ENCODE measurements at places on chromosomes 16 and 17.

GRCh38 chr16:66041907-66042306 is 324.6 kb upstream of the CDH5 start:
- no peak for DNase-seq

DNA sequence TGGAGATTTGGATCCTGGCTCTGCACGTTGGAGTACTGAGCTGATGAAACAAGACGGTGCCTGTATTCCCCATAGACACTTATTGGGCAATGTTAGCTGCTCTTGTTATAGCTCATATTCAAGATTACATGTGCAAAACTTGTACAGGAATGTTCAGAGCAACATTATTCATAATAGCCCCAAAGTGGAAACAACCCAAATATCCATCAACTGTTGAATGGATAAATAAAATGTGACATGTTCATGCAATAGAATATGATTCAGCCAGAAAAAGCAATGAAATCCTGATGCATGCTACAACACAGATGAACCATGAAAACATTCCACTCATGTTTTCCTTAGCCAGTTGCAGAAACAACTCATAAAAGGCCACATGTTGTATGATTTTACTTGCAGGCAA is 5.7 kb upstream of the SDR42E1 start:
- DNase-seq, result no peak

- no peak for DNase-seq
Measured at GRCh38 chr17:51971121-51971520, 187.4 kb downstream of the CA10 start.

GRCh38 chr17:8997994-8998628 is 23.2 kb upstream of the NTN1 start:
- peak; percentile 71 for DNase-seq

DNA sequence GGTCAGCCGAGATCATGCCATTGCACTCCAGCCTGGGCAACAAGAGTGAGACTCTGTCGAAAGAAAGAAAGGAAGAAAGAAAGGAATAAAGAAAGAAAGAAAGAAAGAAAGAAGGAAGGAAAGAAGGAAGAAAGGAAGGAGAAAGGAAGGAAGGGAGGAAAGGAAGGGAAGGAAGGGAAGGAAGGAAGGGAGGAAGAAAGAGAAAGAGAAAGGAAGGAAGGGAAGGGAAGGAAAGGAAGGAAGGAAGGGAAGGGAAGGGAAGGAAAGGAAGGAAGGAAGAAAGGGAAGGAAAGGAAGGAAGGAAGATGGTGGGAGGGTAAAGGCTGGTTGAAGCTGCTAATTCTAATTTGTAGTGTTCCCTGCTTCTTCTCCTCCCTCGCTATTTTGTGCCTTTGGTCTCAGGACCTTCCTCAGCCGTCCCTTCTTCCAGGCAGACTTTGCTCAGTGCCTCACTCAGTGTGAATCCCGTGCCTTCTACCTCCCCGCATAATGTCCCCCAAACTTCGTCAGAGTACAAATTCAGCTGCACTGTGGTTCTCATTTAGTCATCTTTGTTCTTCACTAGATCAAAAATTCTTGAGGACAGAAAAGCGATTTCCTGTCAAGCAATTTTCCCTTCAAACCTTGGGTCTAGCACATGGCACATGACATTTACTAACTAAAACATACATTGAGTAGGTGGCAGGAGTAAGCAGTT is 31.1 kb upstream of the PAFAH1B1 start:
- DNase-seq, result no peak

DNA sequence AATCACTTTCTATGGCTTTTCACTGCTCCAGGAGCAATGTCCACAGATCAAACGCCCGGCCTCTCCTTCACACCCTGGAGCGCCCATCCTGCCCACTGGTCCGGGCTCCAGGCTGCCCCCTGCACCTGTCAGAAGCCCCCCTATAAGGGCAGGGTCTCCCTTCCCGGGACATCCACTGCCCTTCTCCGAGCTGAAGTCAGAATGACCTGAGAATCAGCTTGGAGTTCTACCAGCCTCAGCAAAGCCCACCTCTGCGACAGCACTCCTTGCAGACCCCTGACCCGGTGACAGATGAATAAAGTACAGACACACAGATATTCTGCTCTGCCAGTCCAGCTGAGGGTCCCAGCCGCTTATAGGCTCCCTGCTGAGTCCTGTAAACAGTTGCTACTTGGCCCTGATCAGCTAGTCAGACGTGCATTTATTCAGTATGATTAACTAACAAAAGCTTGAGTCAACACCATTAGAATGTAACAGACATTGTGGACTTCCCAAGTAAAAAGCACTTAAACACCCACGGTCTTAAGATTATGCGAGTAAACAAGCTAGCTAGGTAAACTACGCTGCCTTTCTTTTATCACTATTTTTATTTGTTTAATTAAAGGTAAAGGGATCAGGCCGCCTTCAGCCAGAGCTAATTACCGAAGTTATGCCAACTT is 4.8 kb downstream of the SLC7A5 start:
- DNase-seq, result no peak

- DNase-seq, result no peak
Measured at GRCh38 chr16:6258056-6258455, 1074.6 kb upstream of the RBFOX1 start.

- no peak for DNase-seq
Measured at GRCh38 chr17:36213695-36214094, 2.8 kb downstream of the CCL4L2 start.

DNA sequence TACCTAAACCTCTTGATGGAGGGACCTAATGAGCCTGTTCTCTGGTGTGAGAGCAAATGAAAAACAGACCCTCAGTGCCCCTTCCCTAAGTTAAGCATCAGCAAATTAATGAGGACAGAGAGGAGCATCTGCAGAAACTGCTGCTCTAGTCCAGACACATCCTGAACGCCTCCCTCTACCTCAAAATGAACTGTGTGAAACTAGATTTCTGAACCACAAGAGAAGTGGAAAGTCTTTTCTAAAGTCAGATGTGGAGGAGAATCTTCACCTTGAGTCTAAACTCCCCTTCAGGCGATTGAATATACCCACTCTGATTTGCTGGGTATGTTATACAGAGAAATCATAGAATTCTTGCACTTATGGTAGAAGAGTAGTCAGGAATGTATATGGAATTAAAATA is 104.4 kb upstream of the AMZ2 start:
- no peak for DNase-seq

DNA sequence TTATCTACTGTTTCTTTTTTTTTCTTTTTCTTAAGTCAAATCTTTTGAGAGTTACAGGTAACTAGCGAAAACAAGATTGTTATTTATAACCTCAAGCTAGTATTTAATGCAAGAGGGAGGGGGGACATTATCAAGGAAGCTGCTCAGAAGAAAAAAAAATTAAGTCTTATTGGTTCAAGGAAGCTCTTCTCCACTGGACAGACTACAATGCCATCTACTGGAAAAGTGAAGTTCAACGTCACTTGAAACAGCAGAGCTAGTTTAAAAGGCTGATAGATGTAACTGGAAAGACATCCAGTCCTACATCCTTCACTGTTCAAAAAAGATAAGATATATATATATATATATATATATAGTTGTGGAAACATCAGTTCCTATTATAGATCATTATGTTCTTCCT is 418.0 kb upstream of the PSMD7 start:
- DNase-seq, result peak; percentile 3

GRCh38 chr17:70059649-70060048 is 15.4 kb upstream of the KCNJ16 start:
- DNase-seq, result no peak

DNA sequence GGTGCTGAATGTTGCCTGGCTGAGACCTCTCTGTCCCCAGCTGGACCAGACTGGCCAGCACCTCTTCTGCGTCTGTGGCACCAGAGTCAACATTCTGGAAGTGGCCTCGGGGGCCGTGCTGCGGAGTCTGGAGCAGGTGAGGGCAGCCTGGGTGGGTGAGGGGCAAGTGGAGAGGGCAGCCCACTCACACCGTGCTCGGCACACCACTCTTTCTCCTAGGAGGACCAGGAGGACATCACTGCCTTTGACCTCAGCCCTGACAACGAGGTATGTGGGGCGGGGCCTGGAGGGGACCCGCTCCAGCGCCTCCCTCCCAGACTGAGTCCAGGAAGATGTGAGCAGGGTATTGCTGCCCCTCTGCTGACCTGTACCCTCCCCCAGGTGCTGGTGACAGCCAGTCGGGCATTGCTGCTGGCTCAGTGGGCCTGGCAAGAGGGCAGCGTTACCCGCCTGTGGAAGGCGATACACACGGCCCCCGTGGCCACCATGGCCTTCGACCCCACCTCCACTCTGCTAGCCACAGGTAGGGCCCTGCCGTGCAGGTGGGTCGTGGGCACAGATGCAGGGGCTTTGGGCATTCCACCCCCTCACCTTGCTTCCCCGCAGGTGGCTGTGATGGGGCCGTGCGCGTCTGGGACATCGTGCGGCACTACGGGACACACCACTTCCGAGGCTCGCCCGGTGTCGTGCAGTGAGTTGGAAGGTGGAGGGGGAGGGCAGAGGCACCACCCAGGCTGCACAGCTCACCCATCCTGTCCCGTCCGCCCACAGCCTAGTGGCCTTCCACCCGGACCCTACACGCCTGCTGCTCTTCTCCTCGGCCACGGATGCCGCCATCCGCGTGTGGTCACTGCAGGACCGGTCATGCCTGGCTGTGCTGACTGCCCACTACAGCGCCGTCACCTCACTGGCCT is 2.6 kb downstream of the TBL3 start:
- no peak for DNase-seq

DNA sequence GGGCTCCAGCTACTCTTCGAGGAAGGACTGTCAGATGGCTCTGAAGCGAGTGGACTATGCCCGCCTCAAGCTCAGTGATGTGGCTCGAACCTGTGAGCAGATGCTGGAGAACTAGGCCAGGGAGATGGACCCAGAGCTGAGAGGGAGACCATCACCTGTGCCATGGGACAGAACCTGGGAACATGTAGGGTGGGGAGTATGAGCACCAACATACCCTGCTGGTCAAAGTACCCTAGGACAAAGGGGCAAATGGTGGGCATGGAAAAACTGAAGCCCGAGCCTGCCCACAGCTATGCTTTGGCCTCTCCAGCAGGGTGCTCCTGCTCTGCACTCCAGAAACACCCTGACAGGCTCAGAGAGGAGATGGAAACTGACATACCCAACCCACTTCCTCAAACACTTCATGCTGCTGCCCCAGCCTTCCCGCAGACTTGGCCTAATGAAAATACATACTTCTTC is 1.9 kb downstream of the MED11 start:
- no peak for DNase-seq

DNA sequence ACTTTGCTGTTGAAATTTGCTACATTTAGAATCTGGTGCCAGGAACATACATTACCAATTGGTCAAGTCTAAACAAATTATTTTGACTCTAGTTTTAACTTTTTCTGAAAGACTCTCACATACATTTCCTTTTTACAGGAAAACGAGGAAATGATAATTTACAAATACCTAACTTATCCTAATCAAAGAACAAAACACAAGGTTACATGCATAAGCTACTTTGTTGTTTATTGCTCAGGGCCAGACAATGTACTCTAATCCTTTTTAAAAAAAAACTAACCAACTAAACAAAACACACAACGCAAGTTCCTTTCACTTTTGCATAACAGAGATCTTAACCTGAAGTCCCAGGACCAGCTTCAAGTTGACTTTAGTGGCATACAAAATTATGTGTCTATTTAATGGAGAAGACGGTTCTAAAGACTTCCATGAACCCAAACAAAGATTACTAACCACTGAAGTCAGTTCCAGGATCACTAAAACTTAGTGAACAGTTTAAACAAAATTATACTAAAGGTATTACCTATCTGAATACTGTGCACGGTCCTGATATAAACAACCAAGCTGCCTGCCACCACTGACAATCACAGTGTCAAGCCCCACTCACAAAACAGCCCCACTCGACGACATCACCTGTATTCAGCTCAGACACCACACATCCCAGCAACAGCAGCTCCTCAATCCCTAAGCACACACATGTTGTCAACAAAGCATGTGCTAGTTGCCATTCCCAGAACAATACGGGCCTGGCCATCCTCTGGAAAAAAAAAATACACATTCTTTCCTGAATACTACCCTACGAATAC is 1.9 kb downstream of the ZNF652 start:
- DNase-seq, result no peak

- peak; percentile 22 for DNase-seq
Measured at GRCh38 chr17:81481073-81481799, 31.4 kb downstream of the ACTG1 start.
